ENCODE measurements at places on chromosomes 2 and 18.

DNA sequence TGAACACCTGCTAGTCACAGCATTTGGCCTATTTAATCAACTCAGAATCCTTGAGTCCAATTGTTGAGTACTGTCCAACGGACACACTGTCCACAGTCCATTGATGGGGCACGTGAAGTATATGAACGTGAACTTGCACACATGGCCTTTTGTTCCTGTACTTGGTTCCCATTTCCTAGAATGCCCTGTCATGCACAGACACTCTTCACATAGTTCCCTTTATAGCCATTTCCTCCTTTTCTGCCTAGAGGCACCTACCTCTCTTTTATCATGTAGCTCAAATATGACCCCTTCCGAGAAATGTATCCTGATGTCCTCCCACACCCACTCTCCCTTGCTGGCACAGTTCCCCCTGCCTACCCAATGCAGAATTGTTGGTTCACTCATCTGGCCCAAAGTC is 8.7 kb upstream of the CRYGA start:
- DNase-seq, result peak; percentile 79

GRCh38 chr18:5759194-5759593 is 136.1 kb downstream of the TMEM200C start:
- DNase-seq, result no peak

- DNase-seq, result no peak
These were observed 82.4 kb downstream of the MTCL1 start for GRCh38 chr18:8787794-8788193.

DNA sequence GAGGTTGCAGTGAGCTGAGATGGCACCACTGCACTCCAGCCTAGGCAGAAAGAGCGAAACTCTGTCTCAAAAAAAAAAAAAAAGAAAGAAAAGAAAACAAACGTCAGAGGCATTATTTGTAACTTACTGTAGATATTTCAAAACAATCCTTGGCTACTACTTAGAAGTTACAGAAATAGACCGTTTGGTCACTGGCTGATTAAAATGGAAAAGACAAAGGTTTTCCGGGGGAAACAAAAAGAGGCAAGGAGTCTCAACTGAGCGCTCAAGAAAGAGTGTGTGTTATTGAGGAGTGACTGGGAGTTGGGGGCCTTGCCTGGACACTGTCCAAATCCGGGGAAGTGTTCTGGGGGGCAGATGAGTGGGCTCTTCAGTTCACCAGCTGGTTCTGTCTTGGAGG is 47.6 kb downstream of the TEX44 start:
- DNase-seq, result no peak

GRCh38 chr2:191166111-191166755 is 15.4 kb upstream of the STAT4 start:
- DNase-seq, result no peak

GRCh38 chr2:41942278-41942677 is 105.5 kb upstream of the PKDCC start:
- DNase-seq, result no peak

Measured in hematopoietic multipotent progenitor cell treated with erythropoietin and hydrocortisone succinate and interleukin-3 and kit ligand, for 4 days (in vitro differentiated cells).